OCI-LY7 (cell line): ENCODE measurements at places on chromosomes 6 and 20. TPM values are rescaled to one million over a fixed set of nuclear protein-coding genes. Genes with fewer than 3 reads are reported as not detected.

Gene FRS3
- total RNA-seq: 7.9 and 8.7 TPM in 2 replicates

Gene SNX9
- not detected in 2 replicates for total RNA-seq

Gene PRL
- not detected in 2 replicates for total RNA-seq

Gene BPIFB1
- not detected in 2 replicates for total RNA-seq

Gene TMC2
- total RNA-seq: not detected in 2 replicates

Gene TRAPPC3L
- total RNA-seq: not detected in 2 replicates

Gene ECT2L
- total RNA-seq: not detected in 2 replicates

Gene F13A1
- 0.63 and 1.1 TPM in 2 replicates for total RNA-seq

Gene ZNF334
- total RNA-seq: not detected in 2 replicates

Gene DEFB132
- not detected in 2 replicates for total RNA-seq

Gene TMEM217
- 0.34 TPM in 1 of 2 replicates, not detected in the other for total RNA-seq
